Stimulated activated naive CD8-positive, alpha-beta T cell treated with anti-CD3 and anti-CD28 coated beads, Interleukin-15, Interleukin-2, amounts not matched to agents 100 U/mL and 50 U/mL, for 24 hours (primary cell): ENCODE measurements at places on chromosomes 12 and 14.

DNA sequence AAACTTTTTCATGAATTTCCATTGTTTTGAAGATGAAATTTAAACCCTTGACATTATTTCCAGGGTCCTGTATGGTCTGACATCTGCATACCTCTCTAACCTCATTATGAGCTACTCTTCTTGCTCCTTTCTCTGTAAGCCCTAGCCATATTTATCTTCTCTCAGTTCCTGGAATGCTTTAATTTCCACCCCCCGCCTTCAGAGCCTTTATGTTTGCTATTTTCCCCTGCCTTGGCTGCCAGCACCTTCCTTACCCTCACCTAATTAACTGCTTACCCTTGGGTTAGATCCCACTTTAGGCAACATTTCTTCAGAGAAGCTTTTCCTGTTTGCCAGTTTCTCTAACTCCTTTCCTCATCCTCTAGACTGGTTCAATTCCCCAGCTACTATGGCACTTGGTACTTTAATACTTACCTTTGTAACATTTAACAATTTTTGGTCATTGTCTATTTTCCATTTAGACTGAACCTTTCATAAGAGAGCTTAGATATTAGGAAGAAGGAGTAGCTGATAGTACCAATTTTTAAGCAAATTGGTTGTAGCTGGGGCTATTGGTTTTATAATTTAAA, 6.0 kb downstream of the STYX start:
- DNase-seq: no peak

GRCh38 chr12:124457287-124458219, 109.9 kb downstream of the NCOR2 start:
- peak; percentile 58 for DNase-seq

DNA sequence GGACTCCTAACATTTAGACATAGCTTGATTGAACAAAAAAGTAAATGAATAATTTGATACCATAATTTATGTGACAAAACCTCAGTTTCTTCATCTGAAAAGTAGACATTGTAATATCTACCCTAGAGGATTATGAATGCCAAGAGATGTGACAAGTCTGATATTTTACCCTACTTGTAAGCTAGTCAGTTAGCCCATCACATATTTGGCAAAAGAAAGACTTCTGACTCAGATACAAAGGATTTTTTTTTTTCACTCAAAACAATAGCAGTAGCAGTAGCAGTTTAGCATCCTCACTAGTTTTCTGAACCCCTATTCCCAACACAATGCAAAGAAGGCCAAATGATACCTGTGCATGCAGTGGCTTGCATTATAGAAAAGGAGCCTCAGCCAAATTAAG, 377.3 kb upstream of the E2F7 start:
- no peak for DNase-seq

DNA sequence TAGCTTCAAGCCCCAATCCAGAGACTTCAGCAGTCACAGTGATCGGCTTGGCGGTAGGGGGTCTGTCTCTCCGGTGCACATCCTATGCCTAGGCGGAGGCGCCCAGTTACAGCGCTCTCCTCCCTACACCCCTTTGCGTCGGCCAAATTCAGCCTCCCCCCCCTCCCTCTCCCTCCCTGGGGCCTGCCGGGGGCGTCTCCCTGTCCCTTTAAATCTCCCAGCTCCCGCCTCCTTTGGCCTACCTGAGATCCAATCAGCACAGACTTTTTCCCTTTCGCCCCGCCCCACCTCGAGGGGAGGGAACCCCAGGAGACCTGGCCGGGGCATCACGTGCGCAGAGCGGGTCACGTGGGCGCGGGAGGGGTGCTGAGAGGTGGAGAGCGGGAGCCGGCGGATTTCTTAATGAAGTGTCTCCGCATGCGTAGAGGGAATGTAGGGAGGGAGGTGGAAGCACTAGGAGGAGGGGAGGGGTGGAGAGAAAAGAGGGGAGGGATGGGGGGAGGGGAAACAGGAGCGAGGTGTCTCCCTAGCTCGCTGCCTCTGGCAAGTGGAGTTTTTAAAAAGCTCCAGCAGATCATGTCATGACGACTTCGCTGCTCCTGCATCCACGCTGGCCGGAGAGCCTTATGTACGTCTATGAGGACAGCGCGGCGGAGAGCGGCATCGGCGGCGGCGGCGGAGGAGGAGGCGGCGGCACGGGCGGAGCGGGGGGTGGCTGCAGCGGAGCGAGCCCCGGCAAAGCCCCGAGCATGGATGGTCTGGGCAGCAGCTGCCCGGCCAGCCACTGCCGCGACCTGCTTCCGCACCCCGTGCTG, at the start of gene HOXC13:
Gene HOXC13 (plus strand): TSS at position 506 of the 815 bp plus-strand sequence. CDS start 76 bp downstream, at position 582.
- no peak for DNase-seq

DNA sequence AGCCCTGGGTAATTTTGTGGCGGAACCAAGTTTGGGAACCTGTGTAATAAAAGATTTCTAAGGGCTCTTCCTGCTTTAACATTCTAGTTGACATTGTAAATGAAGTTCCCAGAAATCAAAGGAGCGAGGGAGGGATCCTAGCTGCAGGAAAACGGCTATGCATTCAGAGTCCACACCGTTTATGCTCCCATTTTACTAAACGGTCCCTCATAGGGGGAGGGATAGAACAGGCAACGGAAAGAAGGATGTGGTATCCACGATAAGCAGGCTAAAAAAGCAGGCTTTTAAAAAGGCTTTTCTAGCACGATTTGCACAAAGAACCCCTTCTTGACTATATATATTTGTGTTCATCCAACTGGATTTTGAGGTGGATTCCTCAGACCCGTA, 559 bp downstream of the SYNJ2BP start:
- DNase-seq: no peak

DNA sequence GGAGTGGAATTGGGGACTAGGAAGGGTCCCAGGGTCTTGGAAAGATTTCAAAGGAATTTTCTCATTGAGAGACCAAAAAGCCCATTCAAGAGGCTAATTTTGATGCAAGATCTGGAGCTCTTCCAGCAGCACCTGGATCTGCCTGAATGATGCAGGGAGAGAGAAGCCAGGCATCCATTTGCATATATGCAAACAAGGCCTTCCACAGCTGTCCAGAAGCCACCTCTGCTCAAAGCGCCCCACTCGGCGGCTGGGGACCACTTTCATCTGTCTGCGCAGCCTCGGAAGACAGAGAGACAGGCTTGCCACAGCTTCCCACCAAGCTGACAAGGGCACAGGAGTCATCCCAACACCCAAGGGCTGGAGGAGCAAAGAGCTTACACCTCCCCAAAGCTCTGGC, 295.6 kb downstream of the DPF3 start:
- DNase-seq: no peak

- DNase-seq: no peak
Observed at GRCh38 chr12:29071099-29071498, 78.0 kb upstream of the FAR2 start.

- DNase-seq: no peak
Observed at GRCh38 chr12:131311764-131312163, 358.1 kb downstream of the ADGRD1 start.

DNA sequence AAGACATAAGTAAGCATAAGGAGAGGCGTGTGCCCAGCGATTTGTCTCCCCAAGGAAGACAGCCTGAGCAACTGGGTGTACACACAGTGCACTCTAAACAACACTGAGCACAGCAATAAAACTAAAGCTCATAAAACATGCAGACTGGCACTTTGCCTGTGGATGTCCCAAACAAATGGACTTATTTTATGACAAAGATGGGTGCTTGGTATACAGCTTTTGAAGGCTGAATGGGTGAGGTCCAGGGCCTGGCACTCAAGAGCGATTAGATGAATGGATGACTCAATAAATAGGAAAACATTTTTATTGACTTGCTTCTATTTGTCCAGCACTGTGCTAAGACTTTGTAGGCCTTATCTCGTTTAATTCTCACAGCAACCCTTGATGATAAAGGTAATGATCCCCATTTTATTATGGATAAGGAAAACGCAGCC, 28.5 kb downstream of the LGMN start:
- DNase-seq: no peak
